Stimulated activated CD8-positive, alpha-beta memory T cell treated with anti-CD3 and anti-CD28 coated beads, Interleukin-15, amount 100 ng/mL, for 48 hours (primary cell): ENCODE measurements at places on chromosomes 7 and 10.

- DNase-seq, result no peak
Measured at GRCh38 chr7:45699726-45700390, 125.7 kb downstream of the ADCY1 start.

GRCh38 chr7:43491984-43492383, 90.9 kb upstream of the STK17A start:
- no peak for DNase-seq

DNA sequence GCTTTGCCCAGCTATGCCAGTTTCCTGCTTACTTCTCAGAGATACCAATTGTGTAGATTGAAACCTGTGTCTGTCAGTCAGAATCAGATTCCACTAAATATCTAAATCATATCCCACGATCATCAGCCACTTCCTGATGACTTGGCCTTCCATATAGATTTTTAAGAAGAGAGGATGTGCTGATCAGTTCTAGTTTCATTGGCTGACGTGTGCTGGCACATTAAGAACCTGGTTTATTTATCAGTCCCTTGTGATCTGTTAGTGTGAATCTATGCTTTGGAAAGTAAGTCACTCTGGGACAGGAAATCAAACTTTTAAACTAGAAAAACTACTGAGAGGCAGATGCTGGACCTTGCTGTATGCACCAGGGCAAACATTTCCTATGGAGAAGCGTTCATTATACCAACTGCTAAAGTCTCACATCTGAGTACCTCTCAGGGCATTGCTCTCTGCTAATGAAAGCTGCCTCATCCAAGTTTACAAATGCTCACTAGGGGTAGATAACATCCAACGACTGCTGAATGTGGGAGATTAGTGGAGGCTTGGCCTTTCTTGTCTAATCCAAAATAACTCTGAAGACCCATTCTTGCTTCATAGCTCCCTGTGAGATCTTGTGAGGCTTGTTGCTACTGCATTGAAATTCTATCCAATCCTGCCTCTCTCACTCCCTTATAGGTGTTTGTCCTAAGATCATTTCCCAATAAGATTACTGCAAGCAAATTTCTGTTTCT, 109.1 kb downstream of the ARL4A start:
- DNase-seq, result no peak

- DNase-seq, result no peak
Measured at GRCh38 chr10:43123361-43124093, 14.7 kb upstream of the CSGALNACT2 start.

GRCh38 chr10:53700278-53700677, 927.7 kb upstream of the MBL2 start:
- DNase-seq, result no peak

GRCh38 chr7:139659922-139660316, 117.9 kb downstream of the HIPK2 start:
- DNase-seq, result no peak

DNA sequence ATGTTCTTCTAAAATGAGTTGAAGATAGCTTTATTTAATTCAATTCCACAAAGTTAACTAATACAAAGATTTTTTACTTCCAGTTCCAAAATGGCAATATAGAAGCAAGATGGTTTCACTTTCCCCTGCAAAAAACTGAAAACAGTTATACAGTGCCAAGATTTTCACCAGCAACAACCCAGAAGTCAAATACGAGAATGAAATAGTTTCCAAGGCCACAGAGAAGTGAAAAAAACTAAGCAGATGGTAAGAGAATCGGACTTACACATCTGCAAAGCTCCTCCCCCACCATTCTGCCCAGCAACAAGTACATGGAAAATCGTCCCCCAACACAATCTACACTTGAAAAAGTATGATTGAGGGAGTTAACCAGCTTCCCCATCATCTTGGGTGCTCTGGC, 30.3 kb upstream of the KEL start:
- DNase-seq, result no peak

GRCh38 chr10:3828404-3829155, 43.6 kb upstream of the KLF6 start:
- DNase-seq, result no peak

DNA sequence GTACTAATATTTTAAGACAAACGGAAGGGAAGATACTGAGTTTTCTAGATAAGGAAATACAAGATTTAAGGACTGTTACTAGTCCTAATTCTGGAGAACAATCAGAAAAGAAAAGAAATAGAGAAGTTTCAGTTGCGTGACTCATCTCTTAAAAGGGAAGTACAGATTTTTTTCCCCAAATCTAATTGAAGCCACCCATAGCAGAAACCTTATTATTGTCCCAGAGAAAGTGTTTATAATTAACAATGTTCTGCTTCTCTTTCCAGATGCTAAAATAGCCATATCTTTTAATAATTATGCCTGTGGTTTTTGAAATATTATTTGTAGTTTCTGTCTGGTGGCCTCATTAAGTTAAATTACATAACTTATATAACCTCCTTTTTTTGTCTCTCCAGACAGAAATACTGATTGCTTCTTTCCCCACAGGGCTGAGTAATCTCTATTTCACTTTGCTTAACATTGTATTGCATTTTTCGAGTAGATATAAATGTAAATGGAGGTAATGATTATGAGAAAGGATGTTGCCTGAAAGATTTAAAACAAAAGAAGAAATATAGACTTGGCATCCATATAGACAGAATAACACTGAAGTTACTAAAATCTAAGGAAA, 240.7 kb upstream of the MBL2 start:
- DNase-seq, result no peak

DNA sequence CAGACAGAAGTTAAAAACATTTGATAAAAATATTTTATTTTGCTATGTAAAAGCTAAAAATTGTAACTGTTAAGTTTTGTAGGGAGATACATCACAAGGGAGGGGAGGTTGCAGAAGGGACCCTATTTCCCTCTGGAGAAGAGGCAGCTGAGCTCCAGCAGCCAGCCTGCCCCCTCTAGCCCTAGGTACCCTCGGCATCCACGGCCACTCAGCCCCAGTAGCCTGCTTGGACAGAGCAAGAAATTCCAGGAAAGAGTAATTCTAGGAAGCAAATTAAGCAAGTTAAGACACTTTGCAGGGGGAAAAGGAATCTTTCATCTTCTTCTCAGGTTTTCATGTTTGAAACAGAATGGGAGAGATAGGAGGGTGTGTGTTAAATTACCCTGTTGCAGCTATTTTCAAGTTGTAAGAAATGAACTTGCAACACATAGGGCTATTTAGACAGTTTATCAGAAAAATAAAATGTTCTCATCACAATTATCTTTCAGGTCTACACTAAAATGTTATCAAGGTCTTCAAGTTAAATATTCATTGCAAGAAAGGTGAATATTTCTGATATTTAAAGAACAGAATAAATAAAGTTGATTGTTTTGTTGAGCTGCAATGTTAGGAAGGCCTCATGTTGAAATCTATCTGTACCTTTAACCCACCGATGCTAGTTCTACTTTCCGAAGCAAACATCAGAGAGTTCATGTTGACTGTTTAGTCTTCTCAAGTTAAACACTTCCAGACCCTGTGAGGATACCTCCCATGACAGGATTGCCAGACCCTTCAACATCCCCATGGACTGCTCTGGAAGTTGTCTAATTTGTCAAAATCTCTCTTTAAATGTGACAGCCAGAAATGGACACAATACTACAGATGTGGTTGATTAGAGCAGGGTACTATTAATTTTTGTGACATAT, 5.5 kb downstream of the SGCE start:
- no peak for DNase-seq

GRCh38 chr7:132280335-132280734, 295.9 kb downstream of the PLXNA4 start:
- no peak for DNase-seq

DNA sequence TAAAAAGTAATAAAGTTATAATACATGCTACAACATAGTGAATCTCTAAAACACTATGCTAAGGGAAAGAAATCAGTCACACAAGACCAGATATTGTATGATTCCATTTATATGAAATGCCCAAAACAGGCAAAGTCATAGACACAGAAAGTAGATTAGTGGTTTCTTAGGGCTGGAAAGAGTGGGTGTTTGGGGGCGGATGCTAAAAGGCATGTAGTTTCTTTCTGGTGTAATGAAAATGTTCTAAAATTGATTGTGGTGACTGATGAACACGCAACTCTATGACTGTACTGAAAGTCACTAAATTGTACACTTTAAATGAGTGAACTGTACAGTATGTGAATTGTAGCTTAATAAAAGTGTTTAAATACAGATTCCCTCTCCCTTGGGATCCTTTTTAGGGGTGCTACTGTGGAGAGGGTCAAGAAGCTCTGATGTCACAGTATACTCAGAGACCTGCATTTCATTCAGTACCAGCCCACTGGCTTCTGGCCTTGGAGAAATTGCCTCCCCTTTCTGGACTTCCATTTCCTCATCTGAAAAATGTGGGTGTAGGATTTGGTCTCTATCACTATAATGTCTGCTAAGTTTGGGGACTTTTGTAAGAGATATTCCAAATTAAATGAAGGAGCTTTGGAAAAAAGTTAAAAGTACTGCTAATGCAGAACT, 46.4 kb downstream of the AOAH start:
- DNase-seq, result peak; percentile 59

- DNase-seq, result no peak
Measured at GRCh38 chr10:23120001-23120934, 24.9 kb downstream of the MSRB2 start.

- DNase-seq, result no peak
Measured at GRCh38 chr7:67788669-67789068, 792.0 kb downstream of the TYW1 start.

DNA sequence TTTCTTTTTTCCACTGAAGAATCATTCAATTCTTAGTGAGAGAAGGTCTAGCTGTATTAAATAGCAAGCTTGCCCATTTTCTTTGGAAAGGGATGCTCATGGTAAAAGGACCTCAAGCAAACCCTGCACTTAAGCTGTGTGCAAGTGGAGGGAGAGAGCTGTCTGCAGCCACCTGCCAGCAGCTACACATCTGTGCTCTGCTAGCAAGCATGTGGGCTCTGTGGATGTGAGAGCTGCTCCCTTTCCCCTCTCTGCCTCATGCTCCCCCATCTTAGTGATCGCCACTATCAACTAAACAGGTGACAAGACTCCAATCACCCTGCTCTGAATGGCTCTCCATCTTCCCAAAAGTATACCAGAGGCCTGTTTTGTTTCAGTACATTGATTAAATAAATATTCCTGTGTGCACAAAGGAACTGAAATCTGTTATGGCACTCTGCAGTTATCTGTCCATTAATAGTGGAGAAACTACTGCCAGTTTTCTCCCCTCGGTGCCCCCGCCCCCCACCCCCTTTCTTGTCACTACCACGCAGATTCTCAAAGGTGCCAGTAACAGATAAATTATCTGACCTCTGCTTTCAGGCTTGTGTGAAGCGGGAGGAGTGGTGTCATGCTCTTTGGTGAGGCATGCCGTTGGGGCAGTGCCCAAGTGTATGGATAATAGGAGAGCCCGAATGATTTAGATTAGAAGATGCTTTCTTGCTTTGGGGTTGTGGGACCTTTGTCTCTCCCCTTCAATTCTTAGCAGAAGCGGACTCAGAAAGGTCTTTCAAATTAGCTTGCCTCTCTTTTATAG, 26.4 kb downstream of the AUTS2 start:
- DNase-seq, result no peak

DNA sequence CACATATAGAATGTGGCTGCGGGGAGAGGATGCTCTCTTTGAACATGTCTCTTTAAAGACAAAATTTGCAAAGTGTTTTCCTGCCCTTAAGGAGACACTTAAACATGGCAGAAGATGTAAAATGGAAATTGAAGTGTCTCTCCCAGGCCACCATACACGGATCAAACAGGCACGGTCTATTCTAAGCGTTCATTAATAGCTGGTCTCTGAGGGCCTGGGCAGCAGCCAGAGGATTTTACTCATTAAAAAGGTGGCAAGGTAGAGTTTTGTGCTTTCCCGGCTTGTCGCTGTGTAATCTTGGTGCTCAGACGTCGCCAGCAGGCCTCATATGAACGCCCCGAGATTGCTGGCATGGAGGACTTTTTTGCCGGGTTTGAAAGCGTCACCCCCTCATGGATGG, 205.5 kb downstream of the EMX2 start:
- DNase-seq, result no peak

- no peak for DNase-seq
Measured at GRCh38 chr10:17671307-17671706, 27.4 kb downstream of the STAM start.

- peak; percentile 3 for DNase-seq
Measured at GRCh38 chr10:127563718-127564553, 14.8 kb downstream of the NPS start.

- DNase-seq, result no peak
Measured at GRCh38 chr10:35299016-35299415, 37.3 kb upstream of the CCNY start.

DNA sequence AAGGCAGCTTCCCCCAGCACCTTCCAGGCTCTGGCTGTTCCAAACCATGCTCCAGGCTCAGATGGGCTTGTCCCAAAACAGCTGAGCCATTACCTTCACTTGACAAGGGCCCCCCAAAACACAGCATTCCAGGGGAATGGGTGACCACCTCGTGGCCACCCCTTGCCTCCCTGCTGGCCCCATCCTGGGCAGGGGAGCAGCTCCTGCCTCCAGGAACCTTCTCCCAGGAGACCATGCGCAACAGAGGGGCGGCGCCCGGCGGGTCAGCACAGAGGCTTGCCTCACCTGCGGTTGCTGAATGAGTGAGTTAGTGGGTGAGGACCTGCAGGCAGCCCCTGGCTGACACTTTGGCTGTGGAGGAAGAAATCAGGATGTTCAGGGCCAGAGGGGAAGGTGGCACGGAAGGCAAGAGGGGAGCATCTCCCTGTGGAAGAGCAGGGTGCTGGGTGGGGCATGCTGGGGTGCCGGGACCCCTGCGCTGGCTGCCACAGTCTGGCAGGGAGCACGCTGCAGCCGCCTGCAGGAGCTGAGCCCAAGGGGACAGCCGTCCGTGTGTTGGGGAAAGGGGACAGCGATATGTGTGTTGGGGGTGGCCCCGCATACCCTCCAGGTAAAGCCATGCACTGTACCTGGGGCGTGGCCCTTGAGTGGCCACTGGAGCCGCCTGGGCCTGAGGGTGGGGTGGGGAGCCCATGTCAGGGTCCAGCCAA, 54.7 kb downstream of the PWWP2B start:
- no peak for DNase-seq

GRCh38 chr10:89553064-89553734, 17.8 kb upstream of the SLC16A12 start:
- no peak for DNase-seq

GRCh38 chr7:151339651-151340382, 1.8 kb upstream of the NUB1 start:
- no peak for DNase-seq

DNA sequence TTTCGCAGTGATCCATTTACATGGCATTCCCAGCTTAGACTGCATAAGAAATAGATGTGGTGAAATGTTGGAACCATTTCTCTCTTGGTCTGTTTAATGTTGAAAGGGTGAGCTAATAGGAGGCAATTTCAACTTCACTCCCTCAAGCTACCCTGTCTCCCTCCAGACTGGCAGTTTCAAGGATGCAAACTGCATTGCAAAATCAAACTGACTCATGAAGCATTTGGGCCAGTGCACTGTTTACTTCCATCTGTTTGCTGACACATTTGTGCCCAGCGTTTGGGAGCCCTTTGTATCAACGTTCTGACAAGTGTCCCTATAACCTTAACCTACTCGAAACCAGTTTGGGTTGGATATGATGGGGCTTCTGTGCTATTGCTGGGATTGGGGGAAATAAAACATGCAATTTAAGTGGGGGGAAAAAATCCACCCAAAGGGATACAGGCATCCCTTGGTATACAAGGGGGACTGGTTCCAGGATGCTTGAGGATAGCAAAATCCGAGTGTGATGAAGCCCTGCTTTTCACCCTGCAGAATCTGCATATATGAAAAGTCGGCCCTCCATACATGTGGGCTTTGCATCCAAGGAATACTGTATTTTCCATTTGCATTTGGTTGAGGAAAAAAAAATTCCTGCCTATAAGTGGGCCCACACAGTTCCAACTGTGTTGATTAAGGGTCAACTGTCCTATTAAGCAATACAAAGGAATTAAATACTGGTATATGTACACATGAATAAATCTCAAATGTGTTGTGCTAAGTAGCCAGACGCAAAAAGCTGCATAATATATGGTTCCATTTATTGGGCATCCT, 15.6 kb downstream of the RHEB start:
- DNase-seq, result no peak
